ENCODE measurements at places on chromosomes 11 and 22.

- H3K4me3 ChIP-seq, result no peak overlapping the region
- DNase-seq, result no peak
- no peaks in the 10 kb centered on the region for H3K27me3 ChIP-seq
Measured at GRCh38 chr22:37101311-37102066, 8.0 kb downstream of the TMPRSS6 start.

DNA sequence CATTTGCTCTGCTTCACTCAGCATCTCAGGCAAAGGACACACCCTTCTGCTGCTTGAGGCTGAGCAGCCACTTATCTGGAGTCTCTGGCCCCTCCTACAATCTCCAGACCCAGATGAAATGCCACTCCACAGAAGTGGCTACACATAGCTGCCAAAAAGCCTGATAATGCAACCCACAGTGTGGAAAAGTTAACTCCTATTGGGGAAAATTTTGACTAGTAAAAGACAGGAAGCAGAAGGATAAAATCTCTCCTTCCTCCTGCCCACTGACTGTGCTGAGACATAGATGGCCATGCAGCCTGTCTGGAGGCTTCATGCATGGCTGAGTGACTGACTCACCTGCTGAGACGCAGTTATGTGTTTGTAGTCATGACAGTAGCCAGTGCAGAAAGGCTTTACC is 92.3 kb upstream of the TEAD1 start:
- no peak overlapping the region for H3K27ac ChIP-seq
- no peaks in the 10 kb centered on the region for H3K36me3 ChIP-seq
- H3K27me3 ChIP-seq, result no peaks in the 10 kb centered on the region
- no peak overlapping the region for H3K4me3 ChIP-seq
- H3K4me1 ChIP-seq, result no peaks in the 10 kb centered on the region

DNA sequence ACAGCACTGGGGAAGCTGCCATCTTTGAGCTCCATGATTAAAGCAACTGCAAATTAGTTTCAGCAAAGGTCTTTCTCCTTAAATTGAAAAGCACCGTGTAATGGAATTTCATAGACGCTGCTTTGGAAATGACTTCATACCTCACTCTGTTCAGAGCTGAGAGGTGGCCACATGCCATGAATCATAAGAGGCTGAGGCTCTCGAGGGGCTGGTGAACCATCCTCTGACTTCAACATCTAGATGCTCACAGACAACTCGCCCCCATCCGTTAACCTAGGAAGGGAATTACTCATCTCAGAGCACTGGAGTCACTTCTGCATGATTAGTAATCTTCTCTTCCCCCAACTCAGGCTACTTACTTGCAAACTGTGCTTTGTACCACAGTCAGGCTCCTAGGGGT is 122.3 kb downstream of the RCN1 start:
- H3K27ac ChIP-seq, result no peak overlapping the region
- no peaks in the 10 kb centered on the region for H3K4me1 ChIP-seq
- DNase-seq, result no peak

DNA sequence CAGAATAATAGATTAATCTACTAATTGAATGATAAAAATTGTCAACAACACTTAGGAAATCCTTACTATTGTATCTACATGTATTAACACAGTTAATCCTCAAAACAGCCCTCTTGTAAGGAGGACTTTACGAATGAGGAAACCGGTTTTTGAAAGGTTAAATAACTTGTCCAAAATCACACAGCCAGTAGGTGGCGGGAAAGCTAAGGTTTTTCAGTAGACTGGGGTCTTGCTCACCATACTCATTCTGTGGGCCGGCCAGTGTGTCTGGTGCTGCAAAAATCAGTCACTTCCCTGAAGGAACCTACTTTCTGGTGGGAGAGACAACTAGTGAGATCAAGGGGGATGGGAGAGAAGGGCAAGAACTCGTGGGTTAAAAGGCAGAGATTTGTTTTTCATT is 3.8 kb downstream of the DCPS start:
- DNase-seq, result no peak
- H3K4me1 ChIP-seq, result peaks cover 5% of the 10 kb centered on the region
- H3K27me3 ChIP-seq, result no peaks in the 10 kb centered on the region
- H3K36me3 ChIP-seq, result peaks cover 14% of the 10 kb centered on the region

DNA sequence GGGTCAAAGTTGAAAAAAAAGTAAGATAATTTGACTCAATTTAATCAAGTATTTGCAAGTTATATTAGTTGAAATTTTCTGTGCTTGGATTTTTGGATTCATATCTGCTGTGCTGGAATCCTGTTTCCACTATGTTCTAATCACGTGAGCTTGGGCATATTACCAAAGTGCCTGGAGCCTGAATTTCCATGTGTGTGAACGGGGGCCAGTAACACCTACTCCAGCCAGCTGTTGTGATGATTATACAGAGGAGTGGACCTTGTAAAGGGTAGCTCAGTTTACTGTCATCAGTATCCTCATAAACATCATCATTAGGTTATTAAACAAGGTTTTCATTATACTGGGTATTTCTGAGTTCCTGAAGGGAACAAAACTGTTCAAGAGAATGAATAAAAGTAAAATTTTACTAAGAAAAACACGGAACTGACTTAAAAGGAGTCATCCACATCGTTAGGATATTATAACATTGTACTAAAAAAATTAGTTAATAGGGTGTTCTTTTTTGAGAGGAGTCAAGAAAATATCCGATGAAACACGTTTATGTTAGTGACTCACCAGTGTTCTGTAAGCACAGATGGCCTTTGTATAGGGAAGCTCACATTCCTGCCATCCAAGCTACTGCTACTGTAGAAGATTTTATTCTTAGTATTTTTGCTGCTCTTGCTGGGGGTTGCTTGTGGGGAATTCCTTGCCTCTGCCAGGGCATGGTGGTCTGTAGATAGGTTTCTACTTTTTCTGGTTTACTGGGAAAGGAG is 144.1 kb downstream of the ARHGAP42 start:
- H3K4me3 ChIP-seq, result no peak overlapping the region
- no peaks in the 10 kb centered on the region for H3K36me3 ChIP-seq
- no peaks in the 10 kb centered on the region for H3K4me1 ChIP-seq
- H3K27me3 ChIP-seq, result no peaks in the 10 kb centered on the region
- H3K27ac ChIP-seq, result no peak overlapping the region
- no peak for DNase-seq

DNA sequence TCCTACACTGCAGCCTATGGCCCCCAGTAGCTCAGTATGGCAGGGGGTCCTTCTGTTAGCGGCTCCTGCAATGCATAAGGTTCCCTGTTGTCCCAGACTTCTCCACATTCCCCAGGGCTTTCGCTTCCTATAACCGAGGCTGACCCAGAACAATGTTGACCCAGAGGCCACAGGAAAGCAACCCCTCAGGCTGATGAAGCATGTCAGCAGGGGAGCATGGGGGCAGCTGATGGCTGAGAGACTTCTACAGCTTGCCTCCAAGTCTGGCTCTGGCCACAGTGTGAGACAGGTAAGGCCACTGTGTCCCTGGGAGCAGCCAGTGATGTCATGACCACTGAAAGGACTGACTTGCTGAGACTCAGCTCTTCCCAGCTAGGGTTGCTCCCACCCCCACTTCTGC is 12.5 kb upstream of the PPFIBP2 start:
- H3K4me3 ChIP-seq, result no peak overlapping the region
- no peak overlapping the region for H3K27ac ChIP-seq
- H3K27me3 ChIP-seq, result no peaks in the 10 kb centered on the region
- no peak for DNase-seq

GRCh38 chr11:132471466-132471865 is 1060.8 kb downstream of the OPCML start:
- H3K4me1 ChIP-seq, result no peaks in the 10 kb centered on the region
- H3K36me3 ChIP-seq, result no peaks in the 10 kb centered on the region
- no peak overlapping the region for H3K4me3 ChIP-seq
- H3K27ac ChIP-seq, result no peak overlapping the region

GRCh38 chr11:75450826-75451821 is 18.1 kb upstream of the KLHL35 start:
- no peak overlapping the region for H3K27ac ChIP-seq
- H3K36me3 ChIP-seq, result peaks cover 3% of the 10 kb centered on the region
- DNase-seq, result no peak
- no peaks in the 10 kb centered on the region for H3K4me1 ChIP-seq

GRCh38 chr22:50641696-50642607 is 14.0 kb upstream of the ARSA start:
- H3K4me1 ChIP-seq, result no peaks in the 10 kb centered on the region
- no peak overlapping the region for H3K4me3 ChIP-seq
- H3K27me3 ChIP-seq, result peaks cover 14% of the 10 kb centered on the region
- no peak for DNase-seq
- H3K27ac ChIP-seq, result no peak overlapping the region
- H3K36me3 ChIP-seq, result no peaks in the 10 kb centered on the region

GRCh38 chr11:101668236-101668635 is 84.4 kb upstream of the TRPC6 start:
- H3K27me3 ChIP-seq, result no peaks in the 10 kb centered on the region
- DNase-seq, result no peak
- H3K4me3 ChIP-seq, result no peak overlapping the region

GRCh38 chr11:35177370-35177769 is 38.4 kb downstream of the CD44 start:
- no peak for DNase-seq
- H3K4me3 ChIP-seq, result peak overlapping the region; percentile 3
- H3K27ac ChIP-seq, result peak overlapping the region; percentile 51
- peaks cover 51% of the 10 kb centered on the region for H3K36me3 ChIP-seq
- H3K27me3 ChIP-seq, result no peaks in the 10 kb centered on the region
- peaks cover 84% of the 10 kb centered on the region for H3K4me1 ChIP-seq

DNA sequence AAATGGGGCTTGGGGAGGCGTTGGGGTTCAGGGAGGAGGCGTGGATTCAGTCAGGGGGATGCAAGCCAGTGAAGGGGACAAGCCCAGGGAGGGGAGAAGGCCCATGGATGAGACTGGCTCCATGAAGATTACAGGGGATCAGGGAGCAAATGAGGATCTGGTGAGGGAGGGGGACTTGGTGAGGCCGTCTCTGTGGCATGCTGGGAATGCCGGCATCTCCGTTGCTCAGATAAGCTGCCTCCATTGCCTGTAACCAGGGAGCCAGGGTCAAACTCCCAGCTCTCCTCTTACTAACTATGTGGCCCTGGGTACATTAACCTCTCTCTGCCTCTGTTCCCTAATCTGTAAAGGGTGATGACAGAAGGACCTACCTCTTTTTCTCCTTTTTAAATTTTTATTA is 38.7 kb downstream of the TPBGL start:
- H3K27me3 ChIP-seq, result no peaks in the 10 kb centered on the region
- H3K27ac ChIP-seq, result no peak overlapping the region
- peaks cover 24% of the 10 kb centered on the region for H3K4me1 ChIP-seq

GRCh38 chr11:102722821-102723220 is 1.9 kb downstream of the MMP8 start:
- no peaks in the 10 kb centered on the region for H3K36me3 ChIP-seq
- no peak overlapping the region for H3K4me3 ChIP-seq
- H3K27me3 ChIP-seq, result no peaks in the 10 kb centered on the region
- H3K4me1 ChIP-seq, result no peaks in the 10 kb centered on the region

DNA sequence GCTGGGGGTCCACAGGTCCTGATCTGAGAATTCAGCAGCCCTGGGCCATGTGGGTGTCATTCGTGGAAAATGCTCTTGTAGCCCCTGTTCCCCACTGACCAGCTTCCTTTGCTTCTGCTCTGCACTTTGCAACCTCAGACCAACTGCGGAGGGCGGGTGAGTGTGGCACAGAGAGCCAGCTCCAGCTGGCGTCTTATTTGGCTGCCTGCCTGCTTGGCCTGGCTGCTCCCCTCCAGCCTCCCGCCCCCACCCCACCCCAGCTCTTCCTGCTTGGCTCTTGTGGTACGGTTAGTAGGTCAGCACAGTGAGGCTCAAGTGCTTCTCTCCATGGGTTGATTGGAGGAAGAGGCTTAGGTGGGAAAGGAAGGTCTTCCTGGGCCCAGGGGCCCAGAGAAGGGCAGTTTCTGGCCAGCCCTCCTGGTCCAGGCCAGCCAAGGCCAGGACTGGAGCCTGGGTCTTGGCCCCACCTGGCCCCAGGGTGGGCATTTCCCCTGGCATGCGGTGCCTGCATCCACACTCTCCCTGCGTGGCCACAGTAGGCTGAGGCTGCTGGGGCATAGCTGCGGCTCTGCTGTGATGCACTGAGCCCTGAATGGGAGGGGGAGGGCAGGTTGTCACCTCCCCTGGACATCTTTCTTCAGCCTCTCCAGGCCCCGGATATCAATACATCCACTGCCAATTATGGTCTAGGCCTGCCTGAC is 26.5 kb downstream of the MYO7A start:
- H3K27ac ChIP-seq, result no peak overlapping the region
- H3K4me3 ChIP-seq, result no peak overlapping the region
- peaks cover 23% of the 10 kb centered on the region for H3K4me1 ChIP-seq
- DNase-seq, result no peak
- H3K36me3 ChIP-seq, result no peaks in the 10 kb centered on the region
- no peaks in the 10 kb centered on the region for H3K27me3 ChIP-seq

GRCh38 chr11:34411111-34411510 is 27.6 kb upstream of the CAT start:
- H3K27me3 ChIP-seq, result peaks cover 7% of the 10 kb centered on the region
- no peak overlapping the region for H3K27ac ChIP-seq
- H3K36me3 ChIP-seq, result no peaks in the 10 kb centered on the region
- H3K4me1 ChIP-seq, result no peaks in the 10 kb centered on the region

GRCh38 chr11:13928566-13929251 is 33.8 kb upstream of the SPON1 start:
- peaks cover 21% of the 10 kb centered on the region for H3K4me1 ChIP-seq
- DNase-seq, result no peak
- no peak overlapping the region for H3K4me3 ChIP-seq
- H3K36me3 ChIP-seq, result no peaks in the 10 kb centered on the region
- no peaks in the 10 kb centered on the region for H3K27me3 ChIP-seq

DNA sequence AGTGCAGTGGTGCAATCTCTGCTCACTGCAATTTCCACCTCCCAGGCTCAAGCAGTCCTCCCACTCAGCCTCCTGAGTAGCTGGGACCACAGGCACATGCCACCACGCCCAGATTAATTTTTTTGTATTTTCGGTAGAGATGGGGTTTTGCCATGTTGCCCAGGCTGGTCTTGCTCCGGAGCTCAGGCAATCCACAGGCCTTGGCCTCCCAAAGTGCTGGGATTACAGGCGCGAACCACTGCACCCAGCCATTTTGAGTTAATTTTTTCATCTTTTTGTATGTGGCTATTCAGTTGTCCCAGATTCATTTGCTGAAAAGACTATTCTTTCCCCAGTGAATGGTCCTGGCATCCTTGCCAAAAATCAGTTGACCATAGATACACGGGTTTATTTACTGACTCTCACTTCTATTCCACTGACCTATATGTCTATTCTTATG is 63.6 kb downstream of the MAPK1 start:
- H3K4me3 ChIP-seq, result no peak overlapping the region
- H3K36me3 ChIP-seq, result peaks cover 58% of the 10 kb centered on the region
- no peak for DNase-seq
- H3K27ac ChIP-seq, result no peak overlapping the region
- no peaks in the 10 kb centered on the region for H3K4me1 ChIP-seq
- no peaks in the 10 kb centered on the region for H3K27me3 ChIP-seq

GRCh38 chr11:113773092-113773415 is 438 bp downstream of the ZW10 start:
- DNase-seq, result no peak
- H3K27ac ChIP-seq, result peak overlapping the region; percentile 76
- H3K4me1 ChIP-seq, result no peaks in the 10 kb centered on the region

Measured in effector memory CD4-positive, alpha-beta T cell (primary cell).